ENCODE measurements at places on chromosomes 4 and X.

DNA sequence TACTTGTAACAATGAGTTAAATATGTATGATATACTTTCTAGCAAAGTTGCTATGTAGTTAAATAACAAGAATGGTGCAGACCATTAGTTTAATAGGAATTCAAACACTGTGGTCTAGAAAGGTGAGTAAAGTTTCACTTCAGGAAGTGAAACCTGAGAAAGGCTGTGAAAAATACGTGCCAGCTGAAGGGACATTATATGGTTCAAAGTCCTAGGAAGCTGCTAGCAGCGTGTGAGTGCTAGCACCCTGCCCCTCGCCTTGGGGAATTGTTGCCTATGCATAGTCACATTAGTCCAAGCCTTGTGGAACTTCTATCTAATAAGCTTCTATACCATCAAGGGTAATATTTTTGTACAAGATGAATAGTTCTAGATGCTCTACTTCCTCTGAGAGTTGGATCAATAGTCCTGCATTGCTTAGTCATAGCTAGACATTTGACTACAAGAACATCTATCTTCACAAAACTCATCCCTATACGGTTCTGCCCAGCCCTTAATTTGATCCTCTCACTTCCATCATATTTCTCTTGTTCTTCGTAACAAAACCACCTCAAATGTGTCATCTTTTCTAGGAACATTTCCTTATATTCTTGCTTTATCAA is 45.8 kb upstream of the ARSJ start:
- no peak for DNase-seq

DNA sequence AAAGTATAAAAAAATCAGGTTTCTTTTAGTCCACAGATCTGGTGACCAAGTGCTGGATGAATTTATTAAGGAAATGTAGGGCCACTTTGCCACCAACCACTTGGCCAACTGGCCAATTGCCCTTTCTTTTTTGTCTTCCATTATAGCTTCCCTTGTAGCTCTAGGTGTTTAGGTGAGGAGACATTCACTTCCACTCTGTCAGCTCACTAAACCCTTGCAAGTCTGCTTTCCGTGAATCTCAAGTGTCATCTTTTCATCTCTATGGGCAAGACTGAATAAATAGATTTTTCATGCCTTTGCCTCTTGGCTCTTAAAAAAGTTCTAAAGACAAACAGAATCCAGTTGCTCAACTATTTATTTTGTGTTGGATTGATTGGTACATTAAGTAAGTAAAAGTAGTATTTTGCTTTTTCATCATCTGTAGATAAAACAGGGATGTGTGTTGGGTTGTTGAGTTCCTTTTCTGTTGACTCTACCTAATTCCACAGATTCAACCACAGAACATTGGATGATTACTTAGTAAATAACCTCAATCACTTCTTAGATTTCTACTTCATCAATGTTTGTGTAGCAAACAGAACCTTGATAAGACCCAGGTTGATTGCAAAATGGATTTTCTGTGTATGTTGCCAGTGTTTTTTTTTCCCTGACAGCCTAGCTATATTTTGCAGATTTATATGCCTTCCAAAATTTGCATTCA is 68.1 kb upstream of the GRXCR1 start:
- no peak for DNase-seq

GRCh38 chrX:130024127-130024526 is 41.7 kb downstream of the BCORL1 start:
- peak; percentile 84 for DNase-seq

DNA sequence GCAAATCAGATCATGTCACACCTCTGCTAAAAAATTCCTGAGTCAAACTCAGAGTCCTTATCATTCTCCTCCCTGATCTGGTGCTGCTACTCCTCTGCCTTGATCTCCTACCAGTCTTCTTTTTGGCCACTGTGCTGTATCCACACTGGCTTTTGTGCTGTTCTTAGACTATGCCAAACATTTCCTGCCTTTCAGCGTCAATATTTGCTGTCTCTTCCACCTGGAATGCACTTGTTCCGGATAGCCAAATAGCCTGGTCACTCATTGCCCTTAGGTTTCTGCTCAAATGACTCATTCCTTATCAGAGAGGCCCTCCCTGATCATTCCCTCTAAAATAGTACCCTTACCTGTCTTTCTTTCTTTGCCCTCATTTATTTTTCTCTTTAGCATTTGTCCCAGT is 24.4 kb upstream of the RP2 start:
- no peak for DNase-seq

- DNase-seq, result no peak
Observed at GRCh38 chr4:52408032-52408431, 251.1 kb downstream of the USP46 start.

DNA sequence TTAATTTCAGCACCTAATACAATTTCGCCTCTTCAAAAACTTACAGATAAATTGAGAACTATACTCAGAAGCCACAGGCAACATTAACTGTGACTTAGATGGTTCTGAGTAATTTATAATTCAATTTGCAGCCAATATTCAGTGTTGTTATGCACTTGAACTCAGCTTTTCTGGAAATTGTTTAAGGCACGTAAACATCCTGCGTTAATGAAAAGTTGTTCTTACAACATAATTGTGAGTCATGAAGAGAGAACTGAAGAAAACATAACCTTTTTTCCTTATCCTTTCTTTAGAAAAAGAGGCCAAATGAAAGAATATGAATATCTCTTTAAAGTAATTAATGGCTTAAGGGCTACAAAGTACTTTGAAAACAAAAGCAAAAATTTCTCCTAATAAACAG is 16.6 kb upstream of the H2AZ1 start:
- DNase-seq, result no peak

- no peak for DNase-seq
Observed at GRCh38 chr4:187224560-187224959, 500.9 kb upstream of the FAT1 start.

- no peak for DNase-seq
Observed at GRCh38 chr4:133996431-133997121, 205.0 kb downstream of the PABPC4L start.

- no peak for DNase-seq
Observed at GRCh38 chr4:80419946-80420345, 84.4 kb downstream of the CFAP299 start.

All from sciatic nerve (tissue), 2 donors.